Caki2 (cell line): ENCODE measurements at places on chromosomes 1 and 21. TPM values are rescaled to one million over a fixed set of nuclear protein-coding genes. Genes with fewer than 3 reads are reported as not detected.

Gene KCNA2
- not detected in 2 replicates for total RNA-seq

Gene SLC2A5
- 0.03 TPM in 1 of 2 replicates, not detected in the other for total RNA-seq

Gene ANGPTL3
- not detected in 2 replicates for total RNA-seq

Gene CNIH3
- total RNA-seq: 0.81 and 0.95 TPM in 2 replicates

Gene DONSON
- total RNA-seq: 44.7 and 63.5 TPM in 2 replicates

Gene LRRC39
- total RNA-seq: 0.12 TPM in 1 of 2 replicates, not detected in the other

Gene CRYZL1
- total RNA-seq: 10.2 and 19.8 TPM in 2 replicates

Gene NBPF20
- total RNA-seq: 0.61 and 2.9 TPM in 2 replicates

Gene KCNK2
- total RNA-seq: 2.3 and 7.6 TPM in 2 replicates

Gene AVPR1B
- total RNA-seq: not detected in 2 replicates

DNA sequence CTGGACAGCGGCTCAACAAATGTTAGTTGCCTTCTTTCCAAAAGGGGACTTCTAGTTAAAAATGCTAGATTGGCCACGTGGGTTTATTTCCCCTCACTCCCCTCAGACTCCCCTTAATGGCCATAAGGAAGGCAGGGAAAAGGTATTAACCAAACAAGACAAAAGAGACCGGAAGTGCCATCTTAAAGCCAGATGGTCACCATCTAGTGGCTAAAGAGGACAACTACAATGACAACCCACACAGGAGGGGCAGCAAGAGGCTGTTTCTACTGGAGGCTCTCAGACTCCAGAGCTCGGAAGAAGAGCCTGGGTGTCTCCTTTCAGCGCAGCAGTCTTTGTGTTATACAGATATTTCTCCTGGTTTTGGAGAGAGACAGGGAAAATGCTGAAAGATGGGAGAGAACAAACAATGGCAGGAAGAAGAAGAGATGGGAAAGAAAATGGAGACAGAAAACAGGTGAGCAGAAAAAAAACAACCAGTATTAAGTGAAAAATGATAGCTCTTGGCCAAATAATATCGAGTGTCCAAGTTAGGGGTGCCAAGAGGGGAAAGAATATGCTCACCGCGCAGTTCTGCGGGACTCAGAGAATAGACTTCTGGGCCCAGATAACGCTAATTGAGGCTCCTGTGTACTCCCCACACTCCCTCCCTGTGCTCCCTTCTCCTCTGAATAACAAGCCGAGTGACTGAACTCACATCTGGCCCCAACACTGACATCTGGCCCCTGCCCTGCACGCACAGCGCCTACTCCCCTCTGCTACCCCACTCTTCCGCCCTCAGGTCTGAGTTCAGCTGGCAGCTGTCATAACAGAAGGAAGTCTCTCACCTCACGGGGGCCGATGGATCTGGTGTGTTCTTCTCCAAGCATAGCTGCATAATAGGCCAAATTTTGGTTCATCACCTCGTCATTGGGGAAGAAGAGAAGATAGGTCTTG lies 9.6 kb downstream of the P3H1 start:
- DNase-seq: peak; percentile 52

- DNase-seq: no peak
These were observed 312 bp downstream of the KIAA2013 start for GRCh38 chr1:11925938-11926292.

DNA sequence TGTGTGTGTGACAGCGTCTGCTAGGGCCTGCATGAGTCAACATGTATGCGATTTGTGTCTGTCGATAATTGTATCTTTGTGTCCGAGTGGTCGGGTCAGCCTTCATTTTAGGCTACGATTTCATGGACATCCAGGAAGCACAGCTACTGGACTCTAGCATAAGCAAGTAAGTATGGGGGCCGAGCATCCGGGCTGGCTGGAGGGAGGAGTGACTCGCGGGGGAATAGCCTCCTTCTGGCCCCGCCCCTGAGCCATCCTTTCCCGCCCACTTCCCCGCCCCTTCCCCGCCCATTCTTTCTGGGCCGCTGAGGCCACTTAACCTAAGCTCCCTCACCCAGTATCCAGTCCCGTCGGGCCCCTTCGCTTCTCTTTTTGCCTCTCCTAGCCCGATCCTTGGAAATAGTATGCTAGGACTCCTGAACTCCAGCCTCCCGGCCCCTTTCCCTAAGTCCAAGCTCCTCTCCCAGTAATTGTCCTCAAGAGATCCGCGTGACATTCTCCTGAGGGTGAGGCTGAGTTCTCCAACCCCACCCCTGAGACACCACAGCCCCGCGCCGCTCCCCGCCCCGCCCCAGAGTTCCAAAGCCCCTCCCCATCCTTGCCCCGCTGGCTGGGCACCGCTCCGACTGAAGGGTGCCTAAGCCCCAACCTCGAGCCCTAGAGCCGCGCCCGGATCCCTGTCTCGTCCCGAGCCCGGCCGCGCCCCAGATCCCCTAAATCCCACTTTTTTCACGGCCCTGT lies 1.2 kb downstream of the MAP3K6 start:
- peak; percentile 89 for DNase-seq

GRCh38 chr1:235940285-235940684 lies 73.6 kb upstream of the LYST start:
- DNase-seq: no peak

DNA sequence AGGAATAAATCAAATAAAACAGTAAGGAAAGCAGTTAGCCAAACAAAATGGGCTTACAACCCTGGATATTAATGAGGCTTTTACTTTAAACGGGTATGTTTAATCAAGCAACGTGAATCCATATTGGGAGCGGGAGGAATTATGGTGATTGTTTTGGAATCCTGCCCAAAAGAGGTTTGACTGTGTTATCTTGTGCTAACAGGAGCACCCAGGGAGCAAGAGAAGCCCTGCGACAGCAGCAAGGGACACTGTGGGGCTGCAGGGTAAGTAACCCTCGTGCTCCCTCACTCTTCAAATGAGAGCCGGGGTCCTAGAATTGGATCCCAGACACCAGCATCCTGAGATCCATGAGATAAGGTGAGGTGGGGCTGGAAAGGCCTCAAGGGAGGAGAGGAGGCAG lies 72.6 kb upstream of the PGBD5 start:
- no peak for DNase-seq

- DNase-seq: peak; percentile 26
These were observed 29.3 kb upstream of the USP1 start for GRCh38 chr1:62407398-62408009.

DNA sequence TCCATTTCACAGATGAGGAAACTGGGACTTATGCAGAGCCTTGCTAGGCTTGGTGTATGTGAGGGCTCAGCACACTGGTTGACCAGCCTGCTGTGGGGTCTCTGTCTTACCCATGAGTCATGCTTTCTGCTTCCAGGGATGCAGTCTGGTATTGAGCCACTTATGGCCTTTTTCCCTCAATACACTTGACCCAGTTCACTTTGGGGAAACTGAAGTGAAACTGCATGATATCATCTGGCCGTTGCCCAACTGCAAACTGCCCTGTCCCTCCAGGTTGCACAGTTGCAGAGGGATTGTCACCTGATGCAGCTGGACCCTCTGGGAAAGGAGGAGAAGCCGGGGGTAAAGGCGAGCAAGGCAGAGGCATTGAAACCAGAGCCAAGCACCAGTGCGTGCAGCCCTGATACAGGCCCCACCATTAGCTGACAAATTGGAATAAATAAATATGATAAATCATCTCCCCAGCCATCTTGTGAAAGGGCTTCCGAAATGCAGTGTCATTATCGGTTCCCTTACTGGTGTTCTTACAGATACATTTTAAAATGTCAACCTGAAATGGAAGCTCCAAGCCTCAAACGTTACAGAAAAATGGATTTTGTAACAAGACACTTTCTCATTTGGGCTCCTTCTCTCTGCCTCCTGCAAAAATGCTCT lies 39.3 kb upstream of the DUSP10 start:
- no peak for DNase-seq

DNA sequence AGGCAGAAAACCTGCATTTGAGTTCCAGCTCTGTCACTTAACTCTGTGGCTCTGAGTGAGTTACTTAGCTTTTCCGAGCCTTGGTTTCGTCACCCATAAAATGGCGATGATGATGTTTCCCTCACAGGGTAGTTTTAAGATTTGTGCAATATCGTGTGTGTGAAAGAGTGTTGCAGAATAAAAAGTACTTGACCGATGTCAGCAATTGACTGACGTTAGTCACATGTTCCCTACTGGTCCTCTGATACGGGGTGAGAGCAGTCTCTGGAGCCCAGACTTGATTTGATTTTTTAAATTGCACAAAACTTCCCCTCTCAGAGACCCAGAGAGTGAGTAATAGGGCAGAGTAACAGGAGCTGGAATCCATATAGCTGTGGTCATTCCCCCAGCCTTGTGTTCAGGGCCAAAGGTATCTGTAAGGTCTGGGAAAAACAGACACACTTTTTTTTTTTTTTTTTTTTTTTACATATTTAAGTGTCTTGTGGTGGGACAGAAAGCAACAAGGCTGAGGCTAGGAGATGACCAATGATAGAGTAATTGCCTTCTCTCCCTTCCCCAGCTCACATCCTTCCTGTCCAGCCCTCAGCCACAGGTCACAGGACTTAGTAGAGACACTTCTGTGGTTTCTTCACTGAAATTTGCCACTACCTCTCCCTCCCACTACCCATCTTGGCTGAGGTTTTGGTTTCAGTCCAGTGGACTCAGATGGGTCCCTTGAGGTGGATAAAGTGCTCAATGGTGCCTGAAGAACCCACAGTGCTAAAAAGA lies 2.0 kb downstream of the FCER1G start:
- DNase-seq: no peak

GRCh38 chr1:31609514-31610118 lies 7.9 kb upstream of the HCRTR1 start:
- no peak for DNase-seq

- DNase-seq: no peak
These were observed 60.6 kb upstream of the LRRC8B start for GRCh38 chr1:89464008-89464407.

DNA sequence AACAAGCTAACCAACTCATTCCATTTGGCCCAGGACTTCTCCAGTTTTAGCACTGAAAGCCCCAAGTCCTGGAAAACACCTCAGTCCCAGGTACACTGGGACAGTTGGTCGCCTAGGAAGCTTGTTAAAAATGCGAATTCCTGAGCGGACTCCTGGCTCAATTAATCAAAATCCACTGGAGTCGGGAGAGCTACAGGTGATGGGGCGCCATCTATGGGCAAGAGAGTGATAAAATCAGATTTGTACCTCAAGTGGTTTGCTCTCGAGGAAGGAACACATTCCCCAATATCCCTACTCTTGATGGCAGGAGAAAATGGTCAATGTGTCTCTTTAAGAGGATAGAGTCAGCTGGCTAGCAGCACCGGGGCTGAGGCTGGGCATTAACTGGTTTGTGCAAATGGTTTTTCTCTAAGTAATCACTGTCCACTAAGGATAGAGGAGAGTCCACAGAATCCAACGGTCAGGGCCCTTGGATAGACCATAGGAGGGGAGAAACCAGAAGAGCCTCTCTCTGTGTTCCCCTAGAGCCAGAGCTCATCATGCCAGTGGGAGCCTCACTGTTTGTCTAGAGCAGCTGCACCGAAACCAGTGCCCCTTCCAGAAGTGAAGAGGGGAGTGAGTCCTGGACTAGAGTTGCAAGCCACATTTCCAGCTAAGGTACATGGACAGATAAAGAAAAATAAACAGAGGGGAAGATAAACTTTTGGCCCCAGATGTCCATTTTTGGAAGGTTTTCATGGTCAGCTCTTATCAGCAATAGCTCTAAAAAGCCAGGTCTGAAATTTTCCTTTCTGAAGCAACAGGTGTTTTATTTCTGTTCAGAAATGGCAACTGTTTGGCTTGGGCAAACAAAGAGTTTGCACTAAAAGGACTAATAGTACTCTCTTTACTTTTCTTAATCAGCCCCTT lies 148.5 kb downstream of the TENT5C start:
- peak; percentile 27 for DNase-seq

- no peak for DNase-seq
These were observed 39.5 kb upstream of the CR2 start for GRCh38 chr1:207414606-207415108.

DNA sequence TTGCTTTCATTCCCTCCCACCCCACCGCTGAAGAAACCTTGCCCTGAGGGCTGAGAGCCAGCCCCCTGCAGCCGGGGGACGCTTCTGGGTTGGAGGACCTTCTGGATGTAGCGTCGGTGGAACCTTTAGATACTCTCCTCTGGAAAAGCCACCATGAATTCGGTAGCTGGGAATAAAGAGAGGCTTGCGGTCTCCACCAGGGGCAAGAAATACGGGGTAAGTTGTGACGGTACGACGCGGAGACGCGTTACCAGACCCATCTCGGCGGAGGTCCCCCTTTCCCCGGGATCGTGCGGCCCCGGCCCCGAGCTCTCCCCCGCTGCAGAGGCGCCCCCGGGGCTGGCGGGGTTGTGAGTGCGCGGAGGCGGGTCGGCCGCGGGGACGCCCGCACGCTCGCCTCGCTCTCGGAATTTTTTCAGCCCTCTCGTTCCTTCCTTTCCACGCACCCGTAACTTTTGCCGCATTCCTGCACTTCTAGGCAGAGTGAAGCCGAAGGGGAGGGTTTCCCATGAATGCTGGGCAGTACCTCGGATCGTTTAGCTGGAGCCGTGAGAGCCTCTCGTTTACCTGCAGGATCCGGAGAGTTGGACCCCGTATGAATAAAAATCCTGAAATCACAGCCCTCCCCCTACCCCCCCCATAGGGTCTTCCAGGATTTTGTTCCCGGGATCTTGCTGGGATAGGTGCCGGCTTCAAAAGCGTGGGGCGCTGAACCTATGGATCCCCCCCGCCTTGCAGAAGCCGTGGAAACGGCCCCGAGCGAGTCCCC lies 671 bp downstream of the KIF26B start:
- DNase-seq: peak; percentile 32

DNA sequence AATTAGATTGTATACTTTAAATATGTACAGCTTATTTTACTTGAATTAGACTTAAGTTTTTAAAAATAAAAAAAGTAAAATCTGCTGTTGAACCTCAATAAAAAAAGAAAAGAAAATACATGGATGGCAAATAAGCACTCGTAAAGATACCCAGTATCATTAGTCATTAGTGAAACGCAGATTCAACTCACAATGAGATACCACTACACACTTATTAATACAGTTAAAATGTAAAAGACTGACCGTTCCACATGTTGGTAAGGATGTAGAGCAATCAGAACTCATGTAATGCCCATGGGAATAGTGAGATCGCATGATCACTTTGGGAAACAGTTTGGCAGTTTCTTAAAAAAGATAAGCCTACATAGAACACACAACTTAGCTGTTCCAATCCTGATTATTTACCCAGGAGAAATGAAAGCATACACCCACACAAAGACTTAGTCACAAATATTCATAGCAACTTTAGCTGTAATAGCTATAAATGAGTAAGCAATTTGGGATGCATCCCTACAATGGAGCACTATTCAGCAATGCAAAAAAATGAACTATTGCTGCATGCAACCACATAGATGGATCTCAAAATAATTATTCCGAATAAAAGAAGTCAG lies 7.3 kb downstream of the SH2D1B start:
- no peak for DNase-seq

DNA sequence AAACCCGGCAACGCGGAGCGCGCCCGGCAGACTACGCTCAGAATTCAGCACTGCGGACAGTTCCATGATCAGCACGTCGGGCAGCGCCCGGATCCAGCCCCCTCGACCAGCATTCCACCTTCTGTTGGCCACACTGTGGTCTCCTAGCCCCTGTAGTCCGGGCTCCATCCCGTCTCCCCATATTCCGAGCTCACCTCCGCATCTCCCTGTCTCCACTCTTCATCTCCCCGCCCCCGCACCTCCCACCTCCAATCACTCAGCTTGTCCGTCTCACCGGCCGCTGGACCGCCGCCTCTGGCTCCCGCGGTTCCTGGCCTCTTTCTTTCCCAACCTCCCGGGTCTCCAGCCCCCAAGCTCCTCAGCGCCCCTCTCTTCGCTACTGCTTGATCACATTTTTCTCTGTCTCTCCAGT lies 500 bp downstream of the EPHA10 start:
- DNase-seq: peak; percentile 41
